CD8-positive, alpha-beta memory T cell (primary cell): ENCODE measurements at places on chromosomes 3 and 15. TPM values are rescaled to one million over a fixed set of nuclear protein-coding genes. Genes with fewer than 3 reads are reported as not detected.
A peak's percentile ranks its signal among the peaks of the same experiment; 100 is the strongest.

GRCh38 chr15:74156678-74157411, 16.7 kb upstream of the ISLR start:
- H3K27me3 ChIP-seq: no peaks in the 10 kb centered on the region
- no peak overlapping the region for H3K4me3 ChIP-seq
- H3K36me3 ChIP-seq: no peaks in the 10 kb centered on the region
- no peak for DNase-seq
- no peaks in the 10 kb centered on the region for H3K4me1 ChIP-seq

DNA sequence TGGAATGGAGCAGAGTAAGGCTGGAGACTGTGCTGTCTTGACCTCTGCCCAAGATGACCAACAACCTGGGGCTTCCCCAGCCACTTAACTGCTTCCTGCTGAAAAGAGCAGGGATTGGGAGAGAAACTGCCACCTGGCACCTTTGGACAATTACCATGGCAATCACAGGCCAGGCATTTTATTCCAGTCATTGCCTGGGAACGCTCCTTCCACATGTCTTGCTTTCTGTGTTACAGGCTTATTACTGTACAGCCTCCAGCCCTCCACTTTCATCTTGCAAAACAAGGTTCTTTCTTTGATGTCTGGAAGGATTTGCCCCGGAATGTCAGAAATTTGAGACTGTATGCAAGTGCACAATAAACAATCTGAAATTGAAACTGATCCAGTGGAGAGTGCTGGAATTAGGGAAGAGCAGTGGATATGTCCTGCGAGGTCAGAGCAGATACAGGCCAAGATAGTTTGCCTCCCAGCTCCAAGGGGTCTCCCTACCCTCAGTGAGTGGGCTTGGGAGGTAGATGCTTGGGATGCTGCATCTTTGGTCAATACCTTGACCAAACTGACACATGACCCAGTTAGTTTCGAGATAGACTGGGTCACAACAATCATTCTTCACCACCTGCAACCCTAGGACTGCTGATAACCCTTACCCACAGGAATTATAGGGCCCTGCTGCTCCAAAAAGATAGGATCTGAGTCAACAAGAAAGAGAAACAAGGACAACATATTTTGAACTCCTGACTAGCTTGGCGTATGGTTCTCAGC, 2.7 kb downstream of the PPP1R14D start:
- no peak overlapping the region for H3K27ac ChIP-seq
- no peak for DNase-seq
- no peaks in the 10 kb centered on the region for H3K36me3 ChIP-seq
- no peaks in the 10 kb centered on the region for H3K27me3 ChIP-seq
- no peaks in the 10 kb centered on the region for H3K4me1 ChIP-seq

DNA sequence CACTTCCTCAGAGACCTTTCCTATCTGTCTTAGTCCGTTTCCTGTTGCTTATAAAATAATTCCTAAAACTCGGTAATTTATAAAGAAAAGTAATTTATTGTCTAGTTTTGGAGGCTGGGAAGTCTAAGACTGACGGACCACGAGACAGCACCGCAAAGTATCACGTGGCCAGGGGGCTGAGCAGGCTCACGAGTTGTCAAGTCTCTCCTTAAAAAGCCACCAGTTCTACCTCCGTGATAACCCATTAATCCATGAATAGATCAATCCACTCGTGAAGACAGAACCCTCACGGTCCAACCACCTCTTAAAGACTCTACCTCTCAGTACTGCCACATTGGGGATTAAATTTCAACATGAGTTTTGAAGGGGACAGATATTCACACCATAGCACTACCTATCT, 821 bp downstream of the LINS1 start:
- peak; percentile 50 for DNase-seq
- H3K4me3 ChIP-seq: peak overlapping the region; percentile 96
- no peaks in the 10 kb centered on the region for H3K27me3 ChIP-seq
- H3K27ac ChIP-seq: peak overlapping the region; percentile 87
- H3K36me3 ChIP-seq: no peaks in the 10 kb centered on the region
- H3K4me1 ChIP-seq: peaks cover 72% of the 10 kb centered on the region

CLEC3B gene
- total RNA-seq: 0.24 TPM

GRCh38 chr3:187992609-187993008, 161.3 kb upstream of the LPP start:
- no peak overlapping the region for H3K27ac ChIP-seq
- H3K4me1 ChIP-seq: peaks cover 43% of the 10 kb centered on the region
- no peaks in the 10 kb centered on the region for H3K36me3 ChIP-seq

SEMA3G gene
- 0.16 TPM for total RNA-seq

DNA sequence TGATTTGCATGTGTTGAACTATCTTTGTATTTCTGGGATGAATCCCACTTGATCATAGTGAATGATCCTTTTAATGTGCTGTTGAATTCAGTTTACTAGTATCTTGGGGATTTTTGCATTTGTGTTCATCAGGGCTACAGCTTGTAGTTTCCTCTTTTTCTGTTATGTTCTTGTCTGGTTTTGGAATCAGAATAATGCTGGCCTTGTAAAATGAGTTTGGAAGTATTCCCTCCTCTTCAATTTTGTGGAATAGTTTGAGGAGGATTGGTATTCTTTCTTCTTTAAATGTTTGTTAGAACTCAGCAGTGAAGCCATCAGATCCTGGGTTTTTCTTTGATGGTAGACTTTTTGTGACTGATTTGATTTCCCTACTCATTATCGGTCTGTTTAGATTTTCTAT, 63.1 kb upstream of the FBN1 start:
- DNase-seq: no peak
- no peaks in the 10 kb centered on the region for H3K36me3 ChIP-seq
- H3K4me3 ChIP-seq: no peak overlapping the region
- H3K27me3 ChIP-seq: no peaks in the 10 kb centered on the region
- H3K4me1 ChIP-seq: no peaks in the 10 kb centered on the region

DNA sequence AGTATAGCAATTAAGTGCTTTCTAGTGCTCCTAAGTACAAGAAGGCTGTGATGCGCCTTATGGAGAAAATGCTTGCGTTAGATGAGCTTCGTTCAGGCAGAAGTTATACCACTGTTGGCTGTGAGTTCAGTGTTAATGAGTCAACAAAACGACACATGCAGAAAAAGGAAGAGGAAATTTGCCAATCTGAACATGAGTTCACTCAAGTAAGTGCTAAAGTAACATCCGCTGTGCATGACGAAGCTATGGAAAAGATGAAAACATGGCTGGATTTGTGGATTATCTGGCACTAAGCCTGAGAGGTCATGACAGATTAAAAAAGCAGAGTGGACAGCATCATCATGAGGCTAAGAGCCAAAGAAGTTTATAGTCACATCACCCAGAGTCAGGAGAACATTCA, 36.9 kb downstream of the SH3BP5 start:
- H3K27me3 ChIP-seq: no peaks in the 10 kb centered on the region
- H3K36me3 ChIP-seq: no peaks in the 10 kb centered on the region
- no peak overlapping the region for H3K27ac ChIP-seq
- no peak overlapping the region for H3K4me3 ChIP-seq

GRCh38 chr3:145807990-145808389, 353.0 kb downstream of the PLOD2 start:
- H3K4me1 ChIP-seq: no peaks in the 10 kb centered on the region
- no peaks in the 10 kb centered on the region for H3K27me3 ChIP-seq
- no peak overlapping the region for H3K27ac ChIP-seq
- no peaks in the 10 kb centered on the region for H3K36me3 ChIP-seq

GRCh38 chr3:120743556-120744195, 1.1 kb downstream of the GTF2E1 start:
- no peak for DNase-seq
- H3K27me3 ChIP-seq: no peaks in the 10 kb centered on the region
- peak overlapping the region; percentile 99 for H3K4me3 ChIP-seq
- peaks cover 13% of the 10 kb centered on the region for H3K4me1 ChIP-seq
- peak overlapping the region; percentile 99 for H3K27ac ChIP-seq
- H3K36me3 ChIP-seq: no peaks in the 10 kb centered on the region

DNA sequence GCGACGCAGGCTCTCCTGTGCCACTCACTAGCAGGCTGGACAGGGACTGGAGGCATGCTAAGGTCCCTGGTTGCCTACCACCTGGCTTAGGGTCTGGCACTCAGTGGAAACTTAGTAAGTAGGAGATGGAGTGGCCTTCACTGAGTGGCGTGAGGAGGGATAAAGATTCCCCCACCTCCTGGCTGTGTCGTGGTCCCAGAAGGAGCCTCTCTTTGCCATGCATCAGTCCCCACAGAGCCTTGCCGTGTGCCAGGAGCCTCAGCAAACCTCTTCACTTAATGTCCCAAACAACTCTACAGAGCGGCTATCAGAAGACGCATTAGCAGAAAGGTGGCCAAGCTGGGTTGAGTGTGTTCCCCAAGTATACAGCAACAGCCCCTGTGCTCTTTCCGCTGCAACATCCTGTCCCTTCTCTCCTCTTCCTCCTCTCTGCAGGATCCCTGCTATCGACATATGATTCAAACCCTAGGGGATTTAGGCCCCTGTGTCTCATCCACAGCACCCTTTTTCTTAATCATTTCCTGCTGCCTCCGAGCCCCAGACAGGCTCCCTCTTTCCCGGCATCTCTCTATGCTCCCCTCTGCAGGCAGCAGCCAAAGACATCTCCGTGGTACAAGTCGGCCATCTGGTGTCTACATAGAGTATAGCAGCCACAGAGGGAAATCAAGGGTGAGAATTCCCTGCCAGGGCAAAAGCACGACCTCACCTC, 66.7 kb downstream of the SLC6A1 start:
- no peaks in the 10 kb centered on the region for H3K4me1 ChIP-seq
- no peak overlapping the region for H3K27ac ChIP-seq
- no peaks in the 10 kb centered on the region for H3K36me3 ChIP-seq
- no peaks in the 10 kb centered on the region for H3K27me3 ChIP-seq
- no peak overlapping the region for H3K4me3 ChIP-seq

SELENOK gene
- total RNA-seq: 58.0 TPM

SENP7 gene
- 13.2 TPM for total RNA-seq

GRCh38 chr15:84782346-84782745, 34.0 kb downstream of the ZNF592 start:
- no peak overlapping the region for H3K27ac ChIP-seq
- H3K27me3 ChIP-seq: no peaks in the 10 kb centered on the region

DNA sequence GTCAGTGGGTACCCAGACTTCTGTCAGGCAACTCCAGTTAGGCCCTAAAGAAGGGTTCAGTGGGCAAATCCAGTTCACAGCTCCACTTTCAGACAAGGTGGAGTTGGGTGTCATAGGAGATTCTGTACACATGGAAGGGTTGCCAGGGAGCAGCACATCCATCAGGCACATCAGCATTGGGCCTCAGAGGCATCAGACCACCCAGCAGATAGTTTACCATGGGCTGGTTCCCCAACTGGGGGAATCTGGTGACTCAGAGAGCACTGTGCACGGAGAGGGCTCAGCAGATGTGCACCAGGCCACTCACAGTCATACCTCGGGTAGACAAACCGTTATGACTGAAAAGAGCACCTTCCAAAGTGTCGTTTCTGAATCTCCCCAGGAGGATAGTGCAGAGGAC, 27.2 kb downstream of the SYNM start:
- no peak for DNase-seq
- no peak overlapping the region for H3K4me3 ChIP-seq
- H3K27ac ChIP-seq: no peak overlapping the region
- no peaks in the 10 kb centered on the region for H3K27me3 ChIP-seq
- H3K36me3 ChIP-seq: no peaks in the 10 kb centered on the region

GRCh38 chr3:132180337-132180791, 136.8 kb upstream of the ACP3 start:
- DNase-seq: peak; percentile 11
- no peaks in the 10 kb centered on the region for H3K36me3 ChIP-seq
- H3K27me3 ChIP-seq: no peaks in the 10 kb centered on the region
- H3K27ac ChIP-seq: no peak overlapping the region
- no peaks in the 10 kb centered on the region for H3K4me1 ChIP-seq

DNA sequence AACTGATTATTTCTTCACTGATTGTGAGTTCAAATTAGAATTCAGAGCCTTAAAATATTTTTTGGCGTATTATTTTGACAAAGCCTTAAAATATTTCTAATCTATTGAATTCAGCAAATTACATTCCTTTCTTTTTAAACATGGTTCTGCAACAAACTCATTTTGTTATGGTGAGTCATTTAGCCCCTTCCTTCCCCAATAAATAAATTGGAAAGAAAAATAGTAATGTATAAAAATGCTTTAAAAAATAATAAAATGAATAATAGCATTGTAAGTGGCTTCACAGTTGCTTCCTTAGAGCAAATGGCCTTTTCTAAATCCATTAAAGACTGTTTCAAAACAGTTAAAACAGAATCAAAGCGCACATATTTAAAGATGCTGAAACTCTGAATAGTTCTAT, 12.1 kb downstream of the CSNK1G1 start:
- H3K4me1 ChIP-seq: no peaks in the 10 kb centered on the region
- DNase-seq: no peak
- H3K27ac ChIP-seq: no peak overlapping the region

- DNase-seq: no peak
- no peak overlapping the region for H3K27ac ChIP-seq
- H3K4me1 ChIP-seq: no peaks in the 10 kb centered on the region
- H3K4me3 ChIP-seq: no peak overlapping the region
- H3K27me3 ChIP-seq: no peaks in the 10 kb centered on the region
- no peaks in the 10 kb centered on the region for H3K36me3 ChIP-seq
Measured at GRCh38 chr3:190336516-190337189, 14.4 kb upstream of the CLDN1 start.

- no peaks in the 10 kb centered on the region for H3K36me3 ChIP-seq
- no peak overlapping the region for H3K4me3 ChIP-seq
- H3K27me3 ChIP-seq: no peaks in the 10 kb centered on the region
- H3K27ac ChIP-seq: no peak overlapping the region
- no peaks in the 10 kb centered on the region for H3K4me1 ChIP-seq
Measured at GRCh38 chr3:66537735-66538134, 36.9 kb upstream of the LRIG1 start.

SEMA7A gene
- total RNA-seq: 72.5 TPM

DNA sequence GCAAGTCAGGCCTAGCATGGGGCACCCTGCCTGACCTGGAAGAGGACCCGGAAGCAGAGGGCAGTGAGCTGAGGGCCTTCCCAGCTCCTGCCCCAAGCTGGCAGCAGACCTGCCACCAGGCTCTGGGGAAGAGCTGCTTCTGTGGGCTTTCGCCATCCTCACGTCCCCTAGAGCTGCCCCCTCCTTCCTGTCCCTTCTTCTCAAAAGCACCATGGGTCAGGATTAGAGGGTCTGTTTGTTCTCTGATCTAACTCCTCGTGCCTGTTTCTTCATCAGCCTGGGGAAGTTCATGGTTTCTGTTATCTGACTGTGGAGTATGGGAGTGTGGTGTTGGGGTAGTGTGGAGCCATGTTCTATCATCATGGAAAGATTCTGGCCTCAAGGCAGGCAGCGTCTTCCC, 58.4 kb upstream of the POLG start:
- H3K4me1 ChIP-seq: no peaks in the 10 kb centered on the region
- H3K27ac ChIP-seq: no peak overlapping the region
- no peaks in the 10 kb centered on the region for H3K27me3 ChIP-seq
- H3K4me3 ChIP-seq: no peak overlapping the region
- no peaks in the 10 kb centered on the region for H3K36me3 ChIP-seq

SLC12A1 gene
- not detected for total RNA-seq

DNA sequence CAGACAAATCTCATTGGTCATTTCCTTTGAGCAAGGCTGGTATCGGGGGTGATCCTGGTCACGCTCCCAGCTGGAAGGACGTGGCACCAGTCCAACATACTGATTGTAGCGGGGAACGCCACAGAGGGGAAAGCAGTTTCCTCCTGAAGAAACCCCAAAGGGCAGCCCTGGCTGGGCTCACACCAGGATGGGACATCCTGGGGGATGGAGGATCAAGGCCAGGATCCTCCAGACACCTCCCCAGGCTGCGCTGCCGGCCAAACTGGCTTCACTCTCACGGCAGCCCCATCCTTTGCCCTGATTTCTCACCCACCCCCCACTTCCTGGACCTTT, 36.6 kb downstream of the MUC20 start:
- no peaks in the 10 kb centered on the region for H3K36me3 ChIP-seq
- H3K27ac ChIP-seq: no peak overlapping the region
- no peak overlapping the region for H3K4me3 ChIP-seq
- DNase-seq: no peak
- H3K4me1 ChIP-seq: no peaks in the 10 kb centered on the region
- peaks cover 3% of the 10 kb centered on the region for H3K27me3 ChIP-seq
